Stimulated activated CD8-positive, alpha-beta memory T cell treated with anti-CD3 and anti-CD28 coated beads, Interleukin-4, amount 100 ng/mL, for 48 hours (primary cell): ENCODE measurements at places on chromosomes 7 and 10.

DNA sequence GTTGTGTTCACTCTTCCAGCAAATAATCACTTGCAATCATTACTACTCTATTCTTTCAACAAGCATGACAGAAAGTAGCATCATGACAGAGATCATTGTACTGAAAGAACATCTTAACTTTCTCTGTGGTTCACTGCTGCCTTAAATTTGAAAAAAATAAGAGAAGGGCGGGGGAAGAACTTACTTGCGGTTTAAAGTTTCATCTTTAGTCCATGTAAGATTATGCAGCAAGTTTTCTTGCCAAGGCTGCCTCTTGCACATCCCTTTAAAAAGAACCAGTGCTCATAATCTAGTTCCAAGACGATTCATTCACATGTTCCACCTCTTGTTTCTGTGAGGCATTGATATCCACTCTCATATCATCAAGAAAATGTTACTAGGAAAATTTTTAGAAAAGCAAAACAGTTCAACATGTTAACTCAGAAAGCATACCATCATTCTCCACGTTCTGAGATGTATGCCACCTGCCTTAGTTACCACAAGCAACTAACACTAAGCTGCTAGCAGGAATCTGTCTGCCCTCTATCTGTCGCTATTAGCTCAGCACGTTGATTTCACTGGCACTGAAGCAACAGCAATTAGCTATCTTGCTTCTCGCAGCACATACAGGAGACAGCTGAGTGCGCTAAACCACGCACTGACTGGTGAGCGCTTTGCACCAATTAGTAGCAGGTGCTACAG lies at the start of gene PCDH15:
PCDH15 (minus strand) TSS at position 491 of the 681 bp plus-strand sequence. CDS start 136,969 bp downstream, outside the sequence.
- no peak for DNase-seq

- no peak for DNase-seq
Observed at GRCh38 chr10:69802424-69803161, 887 bp downstream of the COL13A1 start.

GRCh38 chr7:139918480-139918879 lies 89.4 kb downstream of the TBXAS1 start:
- no peak for DNase-seq

DNA sequence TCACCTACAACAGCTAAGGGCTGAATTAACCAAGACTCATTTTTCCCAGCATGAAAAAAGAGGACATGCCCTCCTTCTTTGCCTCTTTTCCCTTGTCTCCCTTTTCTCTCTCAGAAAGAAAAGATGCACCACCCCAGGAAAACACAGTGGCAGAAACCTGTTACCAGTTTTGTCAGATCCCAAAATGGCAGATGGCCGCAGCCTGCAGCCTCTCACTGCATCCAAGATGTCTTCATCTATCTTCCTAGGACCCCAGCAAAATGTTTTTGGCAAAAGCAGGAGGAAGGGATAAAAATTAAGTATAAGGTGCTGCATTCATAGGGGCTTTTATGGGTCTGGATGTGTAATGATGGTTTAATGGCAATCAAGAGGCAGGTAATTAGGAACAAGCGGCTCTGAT lies 266.6 kb upstream of the NPVF start:
- DNase-seq = no peak

GRCh38 chr10:44168478-44168877 lies 216.4 kb downstream of the CXCL12 start:
- no peak for DNase-seq
